MV-4-11 (cell line): ENCODE measurements at places on chromosomes 7 and 10.

GRCh38 chr10:8051109-8051821 lies 3.2 kb upstream of the GATA3 start:
- no peak for DNase-seq

DNA sequence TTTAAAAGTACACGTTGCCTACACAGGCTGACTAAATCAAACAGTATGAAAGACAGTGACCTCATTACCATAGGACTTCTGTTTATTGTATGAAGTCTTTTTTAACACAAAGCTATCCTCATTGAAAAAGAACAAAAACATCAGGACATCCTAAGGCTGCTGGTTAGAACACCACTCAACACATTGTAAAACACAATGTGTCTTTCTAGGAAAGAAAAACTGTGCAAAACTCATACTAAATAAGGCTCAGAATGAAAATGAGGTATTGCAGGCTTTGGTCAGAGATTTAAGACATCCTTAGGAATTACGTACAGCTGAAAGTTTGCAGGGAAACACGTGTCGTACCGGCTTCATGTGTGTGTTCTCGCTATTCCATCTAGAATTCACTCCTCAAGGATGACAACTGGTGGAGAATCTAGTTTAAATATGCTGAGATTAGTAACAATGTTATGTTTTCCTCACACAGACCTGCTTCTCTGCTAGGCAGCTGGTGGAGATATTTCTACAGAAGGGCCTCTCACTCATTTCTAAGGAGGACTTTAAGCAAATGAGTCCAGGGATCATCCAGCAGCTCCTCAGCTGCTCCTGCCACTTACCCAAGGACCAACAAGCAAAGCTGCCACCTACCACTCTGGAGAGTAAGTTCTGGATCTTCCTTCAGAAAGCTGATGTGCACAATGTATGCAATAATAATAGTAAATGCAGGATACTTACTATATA lies 29.3 kb downstream of the SLC39A12 start:
- DNase-seq: no peak

- no peak for DNase-seq
These were observed 32.2 kb downstream of the MAD1L1 start for GRCh38 chr7:2200584-2200980.

- no peak for DNase-seq
These were observed 925.4 kb upstream of the ZNF722 start for GRCh38 chr7:63073286-63073685.

- DNase-seq: no peak
These were observed 80.8 kb downstream of the ALOX5 start for GRCh38 chr10:45454859-45455258.

GRCh38 chr7:17255926-17256325 lies 42.5 kb upstream of the AHR start:
- DNase-seq: peak; percentile 68

DNA sequence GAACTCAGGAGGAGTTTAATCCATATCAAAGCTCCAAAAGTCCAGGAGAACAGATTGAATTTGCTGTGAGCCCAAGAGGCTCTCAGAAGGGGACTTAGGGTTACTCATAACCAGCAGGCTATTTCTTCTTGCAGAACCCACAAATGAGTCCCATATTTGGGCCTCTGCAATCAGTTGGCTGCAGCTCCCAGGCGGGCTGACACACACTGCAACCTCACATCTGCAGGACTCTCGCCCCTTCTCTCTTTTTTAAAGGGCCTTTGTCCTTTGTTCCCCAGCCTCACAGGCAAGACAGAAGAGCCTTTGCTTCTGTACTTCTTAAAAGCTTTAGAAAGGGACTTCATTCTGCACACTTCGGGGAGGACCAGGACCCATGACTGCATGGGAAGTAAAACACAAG lies 26.7 kb downstream of the CREB3L2 start:
- peak; percentile 45 for DNase-seq

DNA sequence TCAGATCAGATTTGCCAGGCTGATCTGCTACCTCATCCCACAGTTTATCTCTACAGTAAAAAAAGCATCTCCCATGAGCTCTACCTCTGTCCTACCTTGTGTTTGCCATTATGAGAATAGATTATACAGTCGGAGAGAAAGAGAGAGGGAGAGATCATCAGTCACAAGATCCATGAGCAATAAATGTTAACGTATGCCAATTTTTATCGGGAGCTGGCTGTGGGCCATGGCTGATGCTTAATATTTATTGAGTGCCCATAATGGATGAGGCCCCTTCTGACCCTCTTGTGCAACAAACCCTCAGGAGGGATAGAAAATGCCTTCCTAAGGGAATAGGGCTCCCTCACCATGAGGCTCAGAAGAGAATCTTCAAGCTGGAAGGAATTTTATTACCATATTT lies 52.8 kb downstream of the C10orf90 start:
- DNase-seq: no peak

- DNase-seq: no peak
These were observed 60.1 kb upstream of the FAM171A1 start for GRCh38 chr10:15430969-15431771.

GRCh38 chr7:78055001-78055573 lies 256.5 kb downstream of the PHTF2 start:
- DNase-seq: no peak

DNA sequence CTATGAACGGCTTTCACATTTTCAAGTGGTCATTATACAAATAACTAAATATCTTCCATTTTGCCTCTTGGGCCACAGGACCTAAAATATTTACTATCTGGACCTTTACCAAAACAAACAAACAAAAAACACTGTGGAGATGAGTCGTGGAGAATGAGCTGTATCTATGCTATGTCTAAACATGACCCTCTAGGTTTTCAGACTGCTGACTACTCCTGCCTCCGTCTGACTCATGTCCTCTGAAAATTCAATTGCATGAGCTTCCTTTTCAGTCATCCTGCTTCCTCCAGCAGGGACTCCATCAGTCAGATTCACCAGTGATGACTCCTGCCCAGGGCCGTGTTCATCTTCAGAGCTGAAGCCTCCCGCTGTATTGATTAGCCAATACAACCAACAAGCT lies 96.8 kb downstream of the COL28A1 start:
- peak; percentile 7 for DNase-seq

DNA sequence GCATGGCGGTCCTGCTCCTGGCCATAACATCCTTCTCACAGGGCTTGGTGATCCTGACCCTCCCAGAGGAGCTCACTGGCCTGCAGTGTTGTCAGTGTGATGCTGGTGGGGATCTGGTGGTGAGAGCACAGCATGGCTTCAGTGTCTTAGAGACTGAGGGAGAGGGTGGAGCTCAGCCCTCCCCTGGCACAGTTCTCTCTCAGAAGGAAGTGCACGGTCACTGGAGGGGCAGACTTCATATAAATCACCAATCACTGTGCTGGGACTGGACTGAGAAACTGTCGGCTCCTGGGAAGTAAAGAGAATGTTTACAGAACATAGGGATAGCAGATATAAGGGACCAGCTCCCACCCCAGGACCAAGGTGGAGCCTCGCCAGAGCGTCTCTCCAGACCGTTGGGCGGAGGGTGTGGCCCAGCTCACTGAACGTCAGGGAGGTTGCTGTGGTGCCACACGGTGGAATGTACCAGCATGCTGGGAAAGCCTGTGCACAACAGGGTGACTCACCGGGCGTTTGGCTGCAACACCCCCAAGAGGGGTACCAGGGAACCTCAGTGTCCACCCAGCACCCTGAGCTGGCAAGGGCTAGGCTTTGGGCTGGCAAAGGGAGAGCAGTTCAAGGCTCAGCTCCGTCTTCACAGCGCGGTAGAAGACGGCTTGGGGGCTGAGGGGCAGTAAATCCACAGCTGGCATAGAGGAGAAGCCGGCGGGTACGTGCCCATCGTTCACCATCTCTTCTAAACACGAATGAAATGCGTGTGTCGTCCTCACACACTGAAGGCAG lies 8.8 kb upstream of the GET4 start:
- no peak for DNase-seq

DNA sequence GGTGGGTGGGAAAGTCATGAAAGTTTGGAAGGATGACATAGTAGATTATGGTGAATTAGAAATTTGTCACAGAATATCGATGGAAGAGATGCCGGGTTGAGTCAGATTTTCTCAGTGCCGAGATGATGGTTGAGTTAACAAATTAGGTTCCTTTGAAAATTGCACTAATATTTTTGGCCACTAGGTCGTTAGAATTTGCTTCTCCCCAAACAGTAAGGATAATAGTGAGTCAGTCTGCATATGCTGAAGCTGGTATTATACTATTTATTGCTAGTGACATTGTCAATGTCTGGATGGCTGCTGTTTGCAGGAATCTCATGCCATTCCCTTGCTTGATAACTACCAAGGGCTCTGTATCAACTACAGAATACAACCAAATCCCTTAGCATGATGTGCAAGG lies 37.7 kb upstream of the MINDY3 start:
- DNase-seq: no peak

GRCh38 chr10:38094927-38095574 lies 914 bp downstream of the ZNF37A start:
- no peak for DNase-seq

DNA sequence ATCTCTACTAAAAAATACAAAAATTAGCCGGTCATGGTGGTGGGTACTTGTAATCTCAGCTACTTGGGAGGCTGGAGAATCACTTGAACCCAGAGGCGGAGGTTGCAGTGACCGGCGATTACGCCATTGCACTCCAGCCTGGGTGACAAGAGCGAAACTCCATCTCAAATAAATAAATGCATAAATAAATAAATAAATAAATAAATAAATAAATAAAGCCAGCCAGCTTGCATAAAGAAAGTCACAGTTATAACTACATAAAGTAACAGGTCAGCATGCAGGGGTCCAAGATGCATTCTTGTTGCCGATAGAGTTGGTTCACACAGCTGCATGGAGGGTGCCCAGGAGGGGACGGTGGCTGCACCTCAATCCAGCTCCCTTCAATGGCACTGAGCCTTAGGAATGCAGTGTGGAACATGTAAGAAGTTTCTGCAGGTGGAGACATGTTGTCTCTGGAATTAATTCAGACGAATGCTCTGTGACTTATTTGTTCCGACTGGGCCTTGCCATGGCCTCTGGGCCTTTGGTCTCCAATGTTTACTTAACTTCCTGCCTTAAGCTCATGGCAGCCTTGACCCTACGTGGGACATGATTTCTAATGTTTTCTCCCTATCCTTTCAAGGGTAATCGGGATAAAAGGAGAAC lies 159.6 kb upstream of the PRKCQ start:
- DNase-seq: no peak

GRCh38 chr10:115209133-115209532 lies 116.0 kb downstream of the ATRNL1 start:
- DNase-seq: no peak

DNA sequence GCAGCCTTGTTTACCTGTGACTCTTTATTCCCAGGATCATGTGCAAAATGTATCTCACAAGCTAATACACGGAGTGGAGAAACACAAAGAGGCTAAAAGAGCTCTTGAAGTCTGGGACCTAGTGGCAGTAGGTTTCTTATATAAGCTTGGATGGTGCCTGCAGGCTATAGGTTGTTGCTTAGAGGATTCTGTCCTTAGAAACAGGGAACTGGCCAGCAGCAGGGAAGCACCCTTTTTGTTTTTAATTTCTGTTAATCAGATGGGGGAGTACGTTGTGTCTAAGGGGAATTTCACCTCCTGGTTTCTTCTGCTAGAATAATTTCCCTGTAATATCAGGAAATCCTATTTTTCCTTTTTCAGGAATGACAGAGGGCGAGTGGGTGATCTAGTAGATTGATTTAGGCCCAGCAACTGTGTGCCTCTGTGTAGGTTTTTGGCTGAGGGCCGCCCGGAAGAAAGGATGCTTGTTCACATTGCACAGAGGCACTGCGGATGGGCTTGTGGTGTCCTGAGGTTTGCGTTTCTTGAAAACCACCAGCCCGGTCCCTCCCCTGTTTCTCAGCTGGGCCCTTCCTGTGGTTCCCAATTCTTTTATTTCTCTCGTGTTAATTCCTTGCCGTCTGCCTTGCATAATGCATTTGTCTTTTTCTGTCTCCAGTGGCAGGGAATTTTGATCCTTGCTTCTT lies 158.0 kb downstream of the CAMK1D start:
- DNase-seq: peak; percentile 40

DNA sequence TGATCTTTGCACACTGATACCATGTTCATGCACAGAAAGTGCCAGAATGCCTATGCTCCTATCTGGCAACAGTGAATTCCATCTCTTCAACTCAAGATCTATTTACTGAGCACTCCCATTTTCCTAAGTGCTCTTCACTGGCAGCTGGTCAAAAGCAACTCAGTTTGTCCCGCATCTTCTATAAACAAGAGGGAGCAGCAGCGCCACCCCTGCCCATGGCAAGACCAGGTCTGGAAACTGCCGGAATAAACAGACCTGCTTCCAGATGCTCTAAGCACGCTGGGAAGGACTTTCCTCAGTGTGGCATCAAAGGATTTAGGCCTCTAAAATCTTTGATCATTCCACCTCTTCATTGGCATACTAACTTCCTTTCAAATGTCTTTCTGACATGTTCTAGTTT lies 104.4 kb upstream of the MACROH2A2 start:
- DNase-seq: no peak

DNA sequence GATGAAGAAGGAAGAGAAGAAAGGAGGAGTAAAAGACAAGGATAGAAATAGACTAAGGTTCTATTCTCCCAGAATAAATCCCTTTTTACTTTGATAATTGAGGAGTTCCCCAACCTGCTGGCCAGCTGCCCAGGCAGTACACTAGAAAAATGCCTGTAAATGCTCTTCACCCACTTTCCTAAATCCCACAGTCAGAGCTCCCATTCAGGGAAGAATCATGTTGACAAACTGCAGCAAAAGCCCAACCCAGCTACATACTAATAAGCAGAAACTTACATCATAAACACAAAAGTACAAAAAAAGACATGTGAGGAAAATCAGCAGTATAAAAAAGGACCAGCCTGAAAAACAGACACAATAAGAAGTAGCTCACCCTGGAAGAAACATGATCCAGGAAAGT lies 15.8 kb upstream of the KDM7A start:
- no peak for DNase-seq

DNA sequence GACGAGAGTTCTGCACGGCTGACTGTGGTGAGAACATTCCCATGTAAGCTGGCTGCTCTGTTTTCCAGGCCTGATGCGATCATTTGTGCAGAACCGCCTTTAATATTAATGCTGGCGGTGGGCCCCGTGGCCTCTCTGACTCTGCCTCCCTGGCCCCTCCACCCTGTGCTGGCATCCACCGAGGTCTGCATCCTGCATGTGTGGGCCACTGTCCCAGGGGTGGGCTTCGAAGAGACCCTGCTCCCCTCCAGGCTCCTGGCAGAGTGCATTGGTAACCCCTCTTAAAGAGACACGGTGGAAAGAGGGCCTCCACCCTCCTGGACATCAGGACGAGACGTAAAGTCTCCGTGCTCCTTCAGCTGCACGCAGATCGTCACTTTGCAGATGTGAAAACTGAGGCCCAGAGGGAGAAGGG lies 67.3 kb upstream of the FAM20C start:
- DNase-seq: no peak
